ENCODE measurements at places on chromosomes 6 and 20.

DNA sequence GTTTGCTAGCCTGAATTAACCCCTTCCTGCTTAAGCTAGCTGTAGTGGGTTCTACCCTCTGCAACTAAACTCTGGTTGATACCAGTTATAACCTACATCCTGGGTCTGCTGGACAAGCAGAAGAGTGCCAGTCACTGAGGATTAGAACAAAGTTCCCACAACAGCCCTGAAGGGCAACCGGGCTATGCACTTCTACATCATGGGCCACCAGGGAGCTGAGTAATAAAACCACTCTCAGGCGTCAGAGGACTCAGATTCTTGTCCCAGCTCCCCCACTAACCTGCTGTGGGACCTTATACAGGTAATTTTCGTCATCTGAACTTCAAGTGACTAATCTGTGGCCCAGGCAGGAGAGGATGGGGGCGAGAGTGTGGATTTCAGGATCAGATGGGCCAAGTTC, 56.8 kb downstream of the EYA2 start:
- DNase-seq: no peak

- no peak for DNase-seq
These were observed 68.8 kb upstream of the IYD start for GRCh38 chr6:150299873-150300485.

DNA sequence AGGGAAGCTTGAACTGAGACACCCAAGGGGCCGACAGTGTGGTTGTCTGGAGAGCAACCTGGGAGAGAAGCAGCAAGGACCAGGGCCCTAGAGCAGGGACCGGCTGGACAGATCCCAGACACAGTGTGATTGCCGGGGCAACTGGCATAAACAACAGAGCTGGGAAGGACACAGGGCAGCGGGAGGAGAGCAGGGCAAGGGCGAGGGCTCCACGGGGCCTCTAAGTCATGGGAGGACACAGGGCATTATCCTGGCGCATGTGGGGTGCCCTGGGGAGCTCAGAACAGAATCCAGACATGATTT, 31.1 kb upstream of the CCR6 start:
- DNase-seq: no peak

DNA sequence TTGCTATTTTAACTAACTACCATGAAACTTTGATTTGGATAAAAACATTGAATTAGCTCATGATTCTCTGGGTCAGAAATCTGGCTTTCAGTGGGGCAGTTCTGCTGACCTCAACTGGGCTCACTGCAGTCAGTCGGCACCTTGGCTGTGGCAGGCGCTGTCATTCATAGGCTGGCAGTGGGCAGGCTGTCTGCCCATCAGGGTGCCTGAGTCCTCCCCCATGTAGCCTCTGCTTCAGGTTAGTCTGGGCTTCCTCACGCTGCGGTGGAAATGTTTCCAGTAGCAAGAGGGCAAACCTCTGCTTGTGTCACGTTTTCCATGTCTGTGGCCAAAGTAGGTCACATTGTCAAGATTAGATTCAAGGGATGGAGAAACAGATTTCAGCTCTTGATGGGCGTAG, 251.0 kb upstream of the TCF21 start:
- DNase-seq: no peak

DNA sequence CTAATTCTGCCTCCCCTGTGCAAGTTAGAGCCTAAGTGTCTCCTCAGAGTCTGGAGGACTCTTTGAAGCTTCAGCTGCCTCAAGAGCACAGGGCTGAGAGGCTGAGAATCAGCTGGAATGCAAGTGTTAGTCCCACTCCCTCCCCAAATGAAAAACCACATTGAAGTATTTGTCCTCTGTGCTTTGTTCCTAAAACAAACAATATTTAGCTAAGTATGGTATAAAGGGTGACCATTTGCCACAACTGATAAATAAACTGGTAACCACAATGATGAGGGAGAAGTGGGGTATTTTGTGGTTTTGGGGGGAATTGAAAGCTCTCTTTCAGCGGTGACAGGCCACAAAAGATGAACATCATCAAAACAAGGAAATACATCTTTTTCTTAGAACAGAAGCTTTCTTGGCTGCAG, 91.7 kb upstream of the HDDC2 start:
- no peak for DNase-seq

DNA sequence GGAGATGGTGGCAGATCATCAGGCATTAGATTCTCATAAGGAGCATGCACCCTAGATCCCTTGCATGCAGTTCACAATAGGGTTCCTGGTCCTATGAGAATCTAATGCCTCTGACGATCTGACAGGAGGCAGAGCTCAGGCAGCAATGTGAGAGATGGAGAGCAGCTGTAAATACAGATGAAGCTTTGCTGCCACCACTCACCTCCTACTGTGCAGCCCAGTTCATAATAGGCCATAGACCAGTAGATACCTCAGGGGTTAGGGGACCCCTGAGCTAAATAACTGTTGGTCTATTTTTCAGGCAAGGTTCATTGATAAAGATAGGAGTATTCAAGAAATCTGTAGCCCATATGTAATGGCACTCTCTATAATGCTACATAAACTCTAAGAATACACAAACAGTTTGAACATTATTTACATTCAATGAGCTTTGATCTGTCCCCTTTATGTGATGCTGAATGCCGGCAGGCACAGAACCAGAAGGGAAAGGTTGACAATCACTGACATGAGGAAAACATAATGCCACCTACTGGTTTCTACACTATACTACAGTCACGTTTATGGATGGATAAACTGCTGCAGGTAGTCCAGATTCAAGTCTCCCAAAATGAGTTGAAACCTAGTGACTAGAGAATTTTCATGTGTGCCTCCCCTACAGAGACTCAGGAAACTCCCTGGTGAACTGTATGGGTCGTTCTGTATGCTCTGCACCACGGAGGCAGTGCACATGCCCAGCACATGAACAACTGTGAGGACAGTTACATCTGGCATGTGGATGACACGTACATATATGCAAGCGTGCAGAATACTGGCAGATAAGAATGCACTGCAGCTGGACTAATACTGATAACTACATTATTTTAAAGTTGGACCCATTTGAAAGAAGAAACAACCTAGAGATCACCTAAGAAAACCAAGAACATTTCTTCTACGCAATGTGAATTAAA, 72.0 kb downstream of the DST start:
- DNase-seq: no peak

GRCh38 chr20:2658414-2659354, 5.3 kb downstream of the IDH3B start:
- DNase-seq: no peak

DNA sequence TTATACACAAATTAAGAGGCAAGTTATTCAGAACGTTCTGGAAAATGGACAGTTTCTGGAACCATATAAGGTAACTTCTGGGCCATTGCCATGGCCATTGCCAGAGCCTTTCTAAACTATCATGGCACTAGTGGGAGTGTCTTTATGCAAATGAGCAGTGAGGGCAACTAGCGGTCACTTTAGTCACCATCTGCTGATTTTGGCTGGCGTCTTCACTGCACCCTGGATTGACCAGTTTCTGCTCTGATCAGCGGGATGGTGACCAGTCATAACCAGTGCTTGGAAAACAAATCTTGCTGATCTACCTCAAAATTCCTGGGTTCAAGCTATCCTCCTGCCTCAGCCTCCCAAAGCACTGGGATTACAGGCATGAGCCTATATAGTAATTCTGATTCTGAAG, 7.3 kb upstream of the SNTA1 start:
- no peak for DNase-seq

- DNase-seq: no peak
These were observed 86.4 kb downstream of the ADGRG6 start for GRCh38 chr6:142387997-142388815.

GRCh38 chr6:96716221-96716620, 121.1 kb downstream of the GPR63 start:
- DNase-seq: no peak

- no peak for DNase-seq
These were observed 247.8 kb upstream of the ZFP64 start for GRCh38 chr20:52439375-52439774.

DNA sequence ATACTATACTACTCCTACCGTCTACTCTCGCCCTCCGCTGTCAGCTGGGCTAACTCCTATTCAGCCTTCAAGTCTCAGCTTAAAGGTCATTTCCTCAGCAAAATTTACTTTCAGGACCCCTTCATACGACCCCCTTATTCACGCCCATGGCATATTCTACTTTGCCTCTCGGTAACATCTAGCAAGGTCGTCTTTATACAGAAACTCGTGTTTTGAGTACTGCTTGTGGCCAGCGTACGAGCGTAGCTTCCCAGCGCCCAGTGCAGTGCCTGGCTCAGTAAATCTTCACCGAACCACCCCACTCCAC, 546 bp downstream of the CRNKL1 start:
- no peak for DNase-seq

DNA sequence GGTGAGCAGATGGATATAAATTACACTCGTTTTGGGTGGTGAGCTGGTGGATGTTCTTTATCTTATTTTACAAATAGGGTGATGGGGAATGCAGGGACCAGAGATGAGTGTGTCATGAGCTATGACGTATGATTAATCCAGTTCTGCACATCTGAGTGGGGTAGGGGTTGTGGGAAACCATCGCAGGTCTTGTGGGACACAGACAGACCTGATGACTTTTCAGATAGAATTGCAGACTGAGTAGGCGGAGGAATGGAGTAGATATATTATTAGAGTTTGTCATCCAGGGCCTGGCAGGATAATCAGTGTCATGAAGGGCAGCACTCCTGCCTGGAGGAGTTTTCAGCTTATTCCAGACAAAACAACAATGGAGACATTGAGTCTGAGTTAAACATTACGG, 12.9 kb upstream of the DSP start:
- no peak for DNase-seq

DNA sequence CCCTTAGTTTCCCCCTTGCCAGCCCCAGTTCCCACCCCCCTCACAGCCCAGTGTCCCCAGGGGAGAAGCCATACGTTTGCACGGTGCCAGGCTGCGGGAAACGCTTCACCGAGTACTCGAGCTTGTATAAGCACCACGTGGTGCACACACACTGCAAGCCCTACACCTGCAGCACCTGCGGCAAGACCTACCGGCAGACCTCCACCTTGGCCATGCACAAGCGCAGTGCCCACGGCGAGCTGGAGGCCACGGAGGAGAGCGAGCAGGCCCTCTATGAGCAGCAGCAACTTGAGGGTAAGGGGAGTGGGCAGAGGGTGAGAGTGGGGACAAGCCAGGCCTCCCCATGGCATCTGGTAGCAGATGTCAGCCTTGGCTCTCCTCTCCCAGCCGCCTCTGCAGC, 5.1 kb upstream of the DEF6 start:
- DNase-seq: no peak

DNA sequence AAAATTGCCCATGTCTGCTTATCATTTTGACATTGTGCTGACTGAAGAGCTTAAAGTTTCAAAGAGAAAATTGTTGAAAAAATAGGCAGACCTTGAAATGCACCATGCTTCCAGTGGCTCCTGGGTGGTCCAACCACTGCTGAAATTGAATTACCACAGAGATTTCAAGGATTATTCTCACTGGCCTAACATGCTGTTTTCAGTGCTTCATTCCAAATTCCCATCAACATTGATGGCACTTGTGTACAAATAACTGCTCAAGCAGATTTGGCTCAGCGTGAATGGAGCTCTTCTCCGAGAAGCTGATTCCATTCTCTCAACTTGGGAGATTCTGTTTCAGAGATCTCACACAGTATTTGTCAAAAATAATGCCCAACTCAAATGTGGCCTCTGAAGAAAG, 75.5 kb downstream of the LAMA4 start:
- DNase-seq: no peak

DNA sequence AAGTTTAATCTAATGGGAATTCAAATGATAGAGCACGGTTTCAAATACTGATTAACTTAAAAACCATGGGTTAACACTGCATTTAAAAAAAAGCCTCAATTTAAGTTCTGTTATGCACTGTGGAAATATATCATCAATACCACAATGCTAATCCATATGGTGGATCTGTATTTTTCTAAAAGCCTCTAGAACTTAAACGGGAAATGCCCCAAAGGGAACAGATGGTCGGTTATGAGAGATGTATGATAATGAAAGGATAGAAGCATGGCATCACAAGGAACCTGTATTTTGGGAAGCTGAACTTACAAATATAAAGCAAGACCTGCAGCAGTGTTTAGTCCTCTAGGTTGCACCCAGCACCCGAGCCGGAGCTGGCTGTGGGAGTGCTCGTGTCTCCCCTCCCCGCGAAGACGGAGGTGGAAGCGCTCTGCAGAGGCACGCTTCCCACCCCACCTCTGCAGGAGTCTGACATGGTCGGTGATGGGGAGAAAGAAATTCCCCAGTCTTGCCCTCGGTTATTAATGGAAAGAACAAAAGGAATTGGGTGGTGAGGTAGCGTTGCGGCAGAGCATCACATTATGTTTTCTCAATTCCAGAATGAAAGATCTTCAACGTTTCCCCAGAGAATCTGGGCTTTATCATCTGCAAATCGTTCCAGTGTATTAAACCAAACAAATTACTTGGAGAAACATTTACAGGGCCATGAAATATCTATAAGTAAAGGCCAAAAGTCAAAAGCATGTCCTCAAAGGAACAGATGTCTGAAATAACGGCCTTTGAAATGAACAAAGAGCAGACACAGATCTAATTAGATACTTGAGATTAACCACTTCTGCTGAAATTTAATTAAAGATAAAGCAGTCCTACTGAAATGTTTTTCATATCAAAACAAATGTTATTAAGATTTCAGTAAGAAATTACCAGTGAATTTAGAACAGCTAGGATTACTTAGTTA, 103.1 kb upstream of the POPDC3 start:
- no peak for DNase-seq

DNA sequence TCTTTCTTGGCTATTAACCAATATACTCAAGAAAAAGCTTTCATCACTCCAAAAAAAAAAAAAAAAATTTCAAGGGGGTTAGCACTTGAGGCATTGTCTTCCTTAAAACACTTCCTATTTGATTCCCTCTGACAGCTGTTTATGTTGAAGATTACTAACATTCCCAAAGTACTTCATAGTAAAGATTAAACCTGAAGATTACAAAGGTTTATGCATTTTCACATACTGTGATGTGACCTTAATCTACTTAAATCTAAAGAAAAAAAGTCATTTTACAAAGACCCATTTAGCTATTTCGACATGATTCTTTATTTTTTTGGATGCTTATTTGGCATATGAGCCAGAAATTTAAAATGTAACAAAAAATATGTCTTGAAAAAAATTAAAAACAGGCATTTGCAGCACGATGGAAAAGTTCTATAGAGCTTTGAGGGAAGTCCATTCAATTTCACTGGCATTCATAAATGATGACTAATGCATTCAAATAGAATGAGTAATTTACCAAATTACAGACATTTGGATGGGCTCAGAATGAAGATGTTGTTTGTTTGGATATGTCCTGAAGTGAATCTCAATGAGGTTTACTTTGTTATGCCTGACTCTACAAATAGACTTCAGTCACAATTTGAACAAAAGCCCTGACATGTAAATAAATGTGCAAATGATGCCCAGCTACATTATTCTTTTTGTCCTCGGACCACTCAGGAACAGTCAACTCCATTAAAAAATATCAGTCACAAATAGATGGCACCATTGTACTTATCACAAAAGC, 674.6 kb upstream of the MARCKS start:
- no peak for DNase-seq

- DNase-seq: peak; percentile 23
These were observed 74.6 kb upstream of the CEP85L start for GRCh38 chr6:118725944-118726343.

DNA sequence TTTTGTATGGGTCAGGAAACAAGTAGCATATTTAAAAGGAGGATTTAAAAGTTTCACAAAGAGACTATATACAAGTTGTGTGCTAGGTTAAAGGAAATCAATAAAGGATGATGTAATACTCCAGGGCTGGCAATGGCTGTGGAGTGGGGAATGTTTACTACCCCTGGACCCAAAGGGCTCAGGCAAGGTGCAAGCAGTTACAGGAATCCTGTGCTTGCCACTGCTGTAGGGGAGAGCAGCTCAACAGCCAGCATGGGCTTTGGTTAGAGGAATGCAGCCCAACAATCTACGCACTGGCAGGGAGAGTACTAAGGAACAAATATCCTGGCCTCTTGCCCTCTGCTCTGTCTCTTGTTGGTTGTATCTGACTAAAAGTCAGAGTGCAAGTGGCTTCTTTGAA, 1642.2 kb downstream of the KHDRBS2 start:
- no peak for DNase-seq
